ENCODE measurements at places on chromosomes 6 and 20.

- no peak for DNase-seq
These were observed 64.8 kb upstream of the POU3F2 start for GRCh38 chr6:98769546-98769945.

DNA sequence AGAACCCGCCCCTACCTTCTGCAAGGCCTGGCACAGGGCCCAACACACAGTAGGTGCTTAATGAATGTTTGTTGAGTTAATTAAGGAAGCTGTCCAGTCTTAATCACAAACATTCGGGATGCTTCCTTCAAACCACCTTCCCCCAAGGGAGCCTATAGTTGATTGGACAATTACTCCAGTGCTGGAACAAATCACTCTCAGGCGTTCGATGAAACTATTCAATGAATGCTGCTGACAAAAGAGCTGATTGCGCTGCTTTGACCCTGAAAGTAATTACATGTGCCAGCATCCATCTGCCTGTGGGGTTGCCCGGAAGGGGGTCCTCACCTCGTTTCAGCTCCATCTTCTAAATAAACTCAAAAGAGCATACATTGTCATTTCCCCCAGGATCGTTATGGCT is 112.0 kb upstream of the SRSF6 start:
- DNase-seq: no peak

GRCh38 chr6:157768863-157769551 is 54.0 kb upstream of the SNX9 start:
- DNase-seq: no peak

DNA sequence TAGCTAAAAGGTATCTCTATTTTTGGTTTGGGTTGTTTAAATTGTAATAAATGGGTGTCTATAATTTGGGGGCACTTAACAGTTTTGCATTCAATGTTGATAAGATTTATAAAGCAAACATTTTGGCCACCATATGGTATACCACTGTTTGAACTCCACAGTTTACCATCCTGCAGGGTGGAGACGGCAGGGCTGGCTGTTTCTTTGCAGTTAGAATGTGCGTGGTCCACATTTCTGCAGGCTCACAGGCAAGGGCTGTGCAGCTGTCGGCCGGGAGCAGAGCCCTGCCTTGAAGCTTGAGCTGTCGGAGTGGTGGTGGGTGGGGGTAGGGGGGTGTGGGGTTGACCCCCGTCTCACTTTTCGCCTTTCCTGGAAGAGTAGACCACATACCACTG is 135.9 kb downstream of the CDH4 start:
- no peak for DNase-seq

GRCh38 chr20:10591946-10592521 is 81.8 kb downstream of the JAG1 start:
- no peak for DNase-seq

- DNase-seq: no peak
These were observed 312.6 kb downstream of the MEI4 start for GRCh38 chr6:77965449-77965848.

DNA sequence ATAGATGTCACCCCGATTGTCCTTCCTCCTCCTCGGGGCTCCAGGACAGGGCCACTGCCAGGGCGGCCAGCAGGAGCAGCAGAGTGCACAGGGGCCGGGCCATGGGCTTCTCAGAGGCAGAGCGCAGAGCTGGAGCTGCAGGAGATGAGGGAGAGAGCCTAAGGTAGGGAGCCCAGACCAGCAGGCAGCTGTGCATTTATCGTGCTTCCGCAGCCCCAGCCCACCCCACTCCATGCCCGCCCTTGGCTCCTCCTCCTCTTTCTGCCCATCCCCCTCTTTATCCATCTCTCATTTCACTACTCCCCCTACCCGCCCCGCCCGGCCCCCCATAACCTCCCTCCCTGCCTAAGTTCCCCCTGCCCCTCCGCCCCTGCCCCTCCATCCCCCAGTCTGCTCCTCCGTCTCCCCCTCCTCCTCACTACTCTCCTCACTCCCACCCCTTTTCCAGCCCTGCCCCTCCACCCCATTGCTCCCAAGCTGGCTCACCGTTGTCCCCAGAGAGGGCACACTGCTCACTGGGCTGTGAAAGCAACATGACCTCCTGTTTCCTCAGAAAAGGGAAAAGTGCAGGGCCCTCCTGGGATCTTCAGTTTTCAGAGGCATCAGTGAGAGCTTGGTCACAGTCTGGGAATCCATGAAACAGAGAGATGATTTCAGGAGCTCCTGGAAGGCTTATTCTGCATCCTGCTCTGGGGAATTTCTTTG is 25.5 kb upstream of the CST1 start:
- no peak for DNase-seq

DNA sequence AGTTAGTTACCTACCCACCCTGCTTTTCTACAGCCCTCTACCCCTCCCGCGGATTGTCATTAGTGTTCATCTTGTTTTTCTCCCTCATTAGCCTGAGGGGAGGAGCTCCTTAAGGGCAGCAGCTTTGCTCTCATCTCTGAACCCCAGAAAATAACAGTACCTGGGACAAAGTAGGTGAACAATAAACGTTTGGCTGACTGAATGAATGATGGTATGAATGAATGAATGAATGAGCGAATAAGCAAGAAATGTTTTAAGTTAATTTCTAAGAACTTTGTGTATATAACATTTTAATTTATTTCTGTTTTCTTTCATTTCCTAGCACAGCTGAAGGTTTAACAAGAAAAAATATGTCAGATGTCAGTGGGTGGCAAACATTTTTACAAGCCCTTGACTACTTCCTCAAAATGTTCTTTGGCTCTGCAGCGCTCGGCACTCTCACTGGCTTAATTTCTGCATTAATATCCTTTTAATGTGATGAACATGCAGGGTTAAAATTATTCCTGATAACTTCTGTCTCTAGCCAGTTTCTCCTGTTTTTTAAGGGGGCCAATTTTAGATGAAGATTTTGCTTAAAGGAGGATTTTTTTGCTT is 50.1 kb downstream of the SLC9A8 start:
- no peak for DNase-seq

GRCh38 chr6:140729521-140729920 is 1355.1 kb upstream of the CITED2 start:
- DNase-seq: no peak

- peak; percentile 52 for DNase-seq
These were observed 931 bp upstream of the UCKL1 start for GRCh38 chr20:63957004-63957689.

GRCh38 chr6:33112148-33112547 is 36.4 kb downstream of the HLA-DPB1 start:
- peak; percentile 62 for DNase-seq

GRCh38 chr6:131693384-131693783 is 7.8 kb downstream of the OR2A4 start:
- no peak for DNase-seq

- DNase-seq: no peak
These were observed 121.9 kb downstream of the SIM1 start for GRCh38 chr6:100342830-100343229.

GRCh38 chr20:36097337-36098151 is 57.0 kb upstream of the EPB41L1 start:
- DNase-seq: no peak

DNA sequence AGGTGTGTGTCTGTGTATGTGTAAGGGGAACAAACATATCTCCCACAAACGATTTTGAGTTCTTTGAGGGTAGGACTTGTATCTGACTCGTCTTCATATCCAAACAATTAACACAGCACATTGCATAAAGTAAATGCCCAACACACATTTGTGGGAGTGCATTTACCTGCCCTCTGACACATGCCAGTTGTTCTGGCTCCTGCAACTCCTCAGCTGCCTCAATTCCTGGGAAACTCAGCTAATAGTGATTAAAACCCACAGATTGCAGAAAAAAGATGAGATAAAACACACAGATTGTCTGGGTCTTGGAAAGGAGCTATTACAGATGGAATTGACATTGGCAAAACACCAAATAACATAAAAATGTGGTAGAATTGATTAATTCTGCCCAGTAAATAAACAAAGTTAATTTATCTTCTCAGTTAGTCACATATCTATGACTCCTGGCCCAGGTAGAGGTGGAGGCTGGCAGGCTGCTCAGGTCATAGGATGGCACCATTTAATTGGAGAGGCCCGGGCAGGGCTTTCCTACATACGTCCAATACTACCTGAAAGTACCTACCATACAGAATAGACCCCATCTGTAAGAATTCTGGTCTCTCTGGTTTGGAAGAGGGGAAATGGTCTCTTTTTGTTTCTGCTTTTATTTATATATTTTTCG is 71.5 kb upstream of the IFNGR1 start:
- no peak for DNase-seq

DNA sequence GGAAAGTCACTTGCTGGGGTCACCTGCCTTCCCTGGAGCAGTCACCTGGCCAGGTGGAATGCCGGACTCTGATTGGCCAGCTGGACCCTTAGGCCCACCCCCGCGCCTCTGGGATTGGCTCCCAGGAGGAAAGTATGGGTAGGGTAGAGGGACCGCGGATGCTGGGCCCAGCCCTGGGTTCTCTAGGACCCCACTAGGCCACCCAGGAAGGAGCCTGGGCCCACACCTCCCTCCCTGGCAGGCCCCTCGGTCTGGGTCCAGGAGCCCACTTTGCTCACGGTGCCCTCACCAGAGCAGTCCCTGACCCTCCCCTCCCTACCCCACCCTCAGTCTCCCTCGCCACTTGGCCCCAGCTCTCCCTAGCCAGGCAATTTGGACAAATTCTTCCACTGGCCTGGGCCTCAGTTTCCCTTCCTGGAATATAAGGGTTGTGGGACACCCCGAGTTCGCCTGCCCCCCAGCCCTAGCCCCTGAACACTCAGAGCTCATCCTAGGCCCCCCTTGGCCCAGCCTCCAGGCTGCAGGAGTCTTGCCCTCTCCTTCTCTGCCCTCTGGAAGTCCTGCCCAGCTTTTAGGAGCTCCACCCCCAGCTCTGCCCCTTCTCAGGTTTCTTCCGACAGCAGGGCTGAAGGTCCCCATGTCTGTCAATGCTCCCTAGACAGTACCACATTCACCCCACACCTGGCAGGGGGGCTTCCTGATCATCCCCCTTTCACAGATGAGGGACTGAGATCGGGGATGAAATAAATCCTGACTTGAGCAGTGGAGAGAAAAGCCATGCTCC is 299.6 kb downstream of the TAF4 start:
- DNase-seq: no peak

DNA sequence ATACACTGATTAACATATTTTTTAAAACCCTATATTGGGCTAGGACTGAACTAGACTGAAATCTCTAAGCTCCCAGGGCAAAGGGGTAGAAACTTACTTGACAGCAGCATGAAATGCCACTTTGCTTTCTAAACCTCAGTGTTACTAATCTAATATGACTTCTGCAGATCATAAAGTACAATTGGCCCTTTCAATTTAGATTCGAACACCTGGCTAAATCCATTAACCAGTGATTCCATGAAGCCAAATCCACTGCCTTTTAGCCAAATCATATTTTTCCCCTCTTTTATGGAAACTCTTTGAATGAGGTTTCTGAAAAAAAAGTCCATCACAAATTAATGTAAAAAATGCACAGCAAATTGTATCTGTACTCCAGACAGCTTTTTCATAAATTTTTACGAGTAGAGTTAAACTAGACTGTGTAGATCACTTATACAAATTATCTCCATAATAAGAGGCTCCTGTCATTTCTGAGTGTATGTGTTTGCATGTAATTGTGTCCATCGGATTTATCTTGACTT is 25.7 kb downstream of the EPHA7 start:
- DNase-seq: no peak

GRCh38 chr6:129643176-129643575 is 66.8 kb downstream of the ARHGAP18 start:
- no peak for DNase-seq

DNA sequence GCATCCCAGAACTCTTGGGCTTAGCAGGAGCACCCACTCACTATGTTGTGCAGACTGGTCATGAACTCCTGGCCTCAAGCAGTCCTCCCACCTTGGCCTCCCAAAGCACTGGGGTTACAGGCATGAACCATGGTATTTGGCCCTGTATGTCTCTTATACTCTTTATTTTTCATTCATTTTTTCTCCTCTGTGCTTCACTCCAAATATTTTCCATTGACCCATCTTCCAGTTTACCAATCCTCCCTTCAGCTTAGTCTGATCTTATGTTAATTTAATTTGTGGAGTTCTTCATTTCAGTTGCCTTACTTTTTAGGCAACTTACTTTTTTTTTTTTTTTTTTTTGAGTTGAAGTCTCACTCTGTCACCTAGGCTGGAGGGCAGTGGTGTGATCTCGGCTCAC is 79.5 kb downstream of the EZR start:
- no peak for DNase-seq

DNA sequence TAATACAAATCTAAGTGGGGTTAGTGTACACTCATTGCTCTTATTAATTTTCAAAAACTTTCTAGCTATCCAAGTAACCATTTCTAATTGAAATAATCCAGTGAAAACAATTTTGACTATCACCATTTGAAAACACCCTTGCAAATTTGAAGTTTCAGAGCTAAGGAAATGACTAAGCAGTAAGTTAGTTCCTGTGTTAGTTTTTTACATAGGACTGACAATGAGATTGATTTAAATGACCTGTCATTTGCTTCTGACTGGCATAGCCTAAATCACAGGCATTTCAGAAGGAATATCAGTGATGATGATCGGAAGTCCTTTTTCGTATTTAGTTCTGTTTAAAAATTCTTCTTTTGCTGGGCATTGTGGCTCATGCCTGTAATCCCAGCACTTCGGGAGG is 27.0 kb downstream of the STK4 start:
- DNase-seq: no peak

DNA sequence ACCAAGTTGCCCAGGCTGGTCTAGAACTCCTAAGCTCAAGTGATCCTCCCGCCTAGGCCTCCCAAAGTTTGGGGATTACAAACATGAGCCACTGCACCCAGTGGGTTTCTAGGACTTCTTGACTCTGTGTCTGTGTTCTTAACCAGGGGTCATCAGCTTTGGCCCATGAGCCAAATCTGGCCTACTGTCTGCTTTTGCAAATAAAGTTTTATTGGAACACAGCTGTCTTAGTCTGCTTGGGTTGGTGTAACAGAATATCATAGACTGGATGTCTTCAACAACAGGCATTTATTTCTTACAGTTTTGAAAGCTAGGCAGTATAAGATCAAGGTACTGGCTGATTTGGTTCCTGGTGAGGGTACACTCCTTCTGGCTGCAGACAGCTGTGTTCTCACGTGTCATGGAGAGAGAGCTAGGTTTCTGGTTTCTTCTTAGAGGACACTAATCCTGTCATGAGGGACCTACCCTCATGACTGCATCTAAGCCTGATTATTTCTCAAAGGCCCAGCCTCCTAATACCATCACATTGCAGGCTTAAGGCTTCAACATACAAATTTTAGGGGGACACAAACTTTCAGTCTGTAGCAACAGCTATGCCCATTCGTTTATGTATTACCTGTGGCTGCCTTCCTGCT is 23.3 kb downstream of the ARFGEF2 start:
- no peak for DNase-seq

GRCh38 chr6:108798670-108799353 is 49.4 kb upstream of the ARMC2 start:
- no peak for DNase-seq

- DNase-seq: peak; percentile 47
These were observed 89.1 kb upstream of the PHACTR3 start for GRCh38 chr20:59515013-59515905.

GRCh38 chr6:5004373-5005037 is 668 bp upstream of the RPP40 start:
- DNase-seq: no peak

- DNase-seq: no peak
These were observed 2.4 kb downstream of the SIGLEC1 start for GRCh38 chr20:3710011-3710466.

GRCh38 chr20:17645546-17646208 is 36.4 kb downstream of the RRBP1 start:
- peak; percentile 76 for DNase-seq

Measured in fibroblast of villous mesenchyme (primary cell).